ENCODE measurements at places on chromosomes 12 and 14.
A peak's percentile ranks its signal among the peaks of the same experiment; 100 is the strongest.

GRCh38 chr14:101598571-101599233 lies 37.4 kb downstream of the DIO3 start:
- DNase-seq, result no peak

DNA sequence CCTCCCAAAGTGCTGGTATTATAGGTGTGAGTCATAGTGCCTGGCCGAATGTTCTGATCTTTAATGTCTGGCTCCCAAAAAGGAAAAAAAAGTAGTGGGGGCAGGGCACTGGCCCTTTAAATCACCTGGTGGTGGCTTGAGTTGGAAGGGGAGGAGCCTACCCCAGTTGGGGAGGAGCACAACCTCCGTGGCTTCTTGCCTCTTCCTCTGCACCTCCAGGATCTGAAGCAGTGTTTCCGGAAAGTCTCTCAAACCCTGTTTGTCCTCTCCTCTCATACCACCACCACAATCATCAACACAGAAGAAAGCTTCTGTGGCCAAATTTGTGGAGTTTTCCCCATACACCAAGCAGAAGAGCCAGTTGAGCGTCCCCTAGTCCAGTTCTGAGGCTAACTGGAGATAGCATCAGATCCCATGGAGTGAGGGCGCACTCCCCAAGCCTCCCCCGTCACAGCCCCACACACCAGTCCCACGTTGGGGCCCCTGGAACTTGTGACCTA lies 24.3 kb upstream of the RCOR1 start:
- DNase-seq, result no peak

DNA sequence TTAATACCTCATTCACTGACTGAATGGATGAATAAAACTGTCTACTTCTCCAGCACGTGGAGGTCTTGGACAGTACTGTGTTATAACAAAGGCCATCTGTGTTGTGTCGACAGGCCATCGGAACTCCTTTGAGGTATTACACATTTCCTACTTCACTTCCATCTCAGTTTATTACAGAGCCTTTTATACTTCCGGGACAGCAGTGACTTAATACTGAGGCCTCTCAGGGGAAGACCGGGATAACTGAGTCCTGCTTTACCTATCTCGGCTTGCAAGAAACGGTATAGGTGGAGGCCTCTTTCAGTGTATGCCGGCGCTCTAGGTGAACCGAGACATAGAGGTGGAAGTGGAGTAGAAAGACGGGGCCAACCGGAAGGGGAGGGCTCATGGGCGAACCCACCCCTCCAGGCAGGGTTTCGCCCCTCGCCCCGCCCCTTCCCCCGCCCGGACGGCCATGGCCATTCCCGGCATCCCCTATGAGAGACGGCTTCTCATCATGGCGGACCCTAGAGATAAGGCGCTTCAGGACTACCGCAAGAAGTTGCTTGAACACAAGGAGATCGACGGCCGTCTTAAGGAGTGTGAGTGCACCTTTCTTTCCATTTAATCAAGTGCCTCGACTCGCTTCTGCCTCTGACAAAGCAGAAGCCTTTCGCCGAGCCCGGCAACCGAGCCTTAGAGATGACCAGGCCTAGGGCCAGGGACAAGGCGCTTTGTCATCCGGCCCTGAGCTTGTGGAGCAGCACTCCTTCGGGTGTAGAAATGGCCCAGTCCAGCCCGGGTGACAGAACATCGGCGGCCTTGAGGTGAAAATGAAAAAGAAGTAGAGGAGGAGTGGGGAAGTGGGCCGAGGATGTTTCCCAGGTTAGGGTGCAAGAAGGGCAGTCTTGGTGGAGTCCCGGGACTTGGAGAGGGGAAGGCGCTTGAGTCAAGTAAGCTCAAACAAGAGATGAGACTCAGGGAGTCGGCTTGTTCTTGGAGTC lies at the start of gene PSMC6:
Gene PSMC6, plus strand, starts transcription at position 477 of the 983 bp plus-strand sequence. Its CDS starts 20 bp downstream, at position 497.
- DNase-seq, result peak; percentile 86

GRCh38 chr12:19894803-19895202 lies 455.5 kb downstream of the AEBP2 start:
- no peak for DNase-seq

DNA sequence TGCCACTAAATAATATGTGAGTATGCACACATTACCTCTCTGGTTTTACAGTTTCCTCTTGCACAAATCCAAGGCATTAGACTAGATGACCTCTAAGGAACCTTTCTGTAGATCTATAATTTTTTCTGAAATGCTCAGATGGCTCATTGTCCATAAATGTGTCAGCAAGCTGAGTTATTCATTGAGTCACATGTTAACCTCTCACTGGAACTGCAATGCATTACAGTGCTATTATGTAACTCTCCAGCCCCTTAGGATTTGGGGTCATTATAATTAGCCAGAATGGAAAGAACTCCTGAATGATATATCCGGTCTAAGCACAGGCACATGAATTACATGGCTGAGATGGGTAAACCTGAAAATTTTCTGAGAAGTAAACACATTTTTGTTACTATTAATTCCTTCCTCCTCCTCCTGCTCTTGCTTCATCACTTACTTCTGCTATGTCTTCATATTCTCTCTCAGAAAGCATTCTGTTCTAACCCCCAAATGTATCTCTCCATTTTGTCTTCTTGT lies 20.3 kb upstream of the DRAM1 start:
- peak; percentile 60 for DNase-seq

DNA sequence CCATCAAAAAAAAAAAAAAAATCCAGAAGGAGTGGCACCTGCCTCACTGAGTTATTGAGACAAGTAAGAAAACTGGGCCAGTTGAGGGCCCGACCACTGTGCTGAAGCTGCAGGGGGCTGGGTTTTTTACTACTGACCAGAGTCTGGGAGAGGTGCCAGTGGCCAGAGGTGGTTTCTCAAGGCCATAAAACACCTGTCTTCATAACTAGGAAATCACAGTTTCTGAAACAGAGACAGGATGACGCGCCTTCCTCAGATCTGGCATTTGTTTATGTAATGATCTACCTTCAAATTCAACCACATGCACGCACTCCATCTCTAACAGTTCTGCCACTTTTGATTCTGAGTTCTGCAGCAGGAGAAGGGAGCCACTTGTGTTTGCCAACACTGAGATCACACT lies 12.7 kb downstream of the TSPAN11 start:
- no peak for DNase-seq

DNA sequence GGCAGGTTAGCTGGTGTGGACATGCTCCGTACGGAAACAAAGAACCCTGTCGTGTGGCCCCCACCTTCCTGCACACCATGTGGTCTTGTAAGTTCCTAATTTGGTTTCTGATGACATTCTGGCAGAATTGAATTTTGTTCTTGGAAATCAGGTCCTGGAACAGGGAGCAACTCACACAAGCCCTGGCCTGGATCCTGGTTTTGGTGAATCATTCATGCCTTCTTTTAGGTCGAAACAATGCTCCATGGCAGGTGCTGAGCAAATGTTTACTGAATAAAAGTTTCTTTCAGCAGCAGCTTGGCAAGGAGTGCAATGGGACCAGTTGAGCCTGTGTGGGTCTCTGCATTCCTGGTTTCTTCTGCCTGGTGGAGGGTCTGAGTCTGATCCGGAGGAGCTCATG lies 978.4 kb downstream of the BCL11B start:
- DNase-seq, result no peak

DNA sequence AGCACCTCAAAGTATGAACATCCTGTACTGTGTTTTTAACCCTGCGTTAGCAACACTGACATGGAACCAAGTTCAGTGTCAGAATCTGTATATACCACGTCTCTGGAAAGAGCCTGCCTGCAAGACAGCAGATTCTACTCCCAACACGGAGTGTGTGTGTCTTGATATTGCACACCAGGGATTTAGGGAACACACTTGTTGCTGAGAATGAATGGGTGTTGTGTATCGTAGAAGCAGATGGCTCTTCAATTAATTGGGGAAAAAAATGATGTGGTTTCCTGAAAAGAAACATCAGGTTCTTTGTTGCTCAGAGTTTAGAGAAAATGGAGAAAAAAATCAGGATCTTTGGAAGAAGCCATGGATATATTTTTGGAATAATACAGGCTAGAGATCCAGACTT lies 170.8 kb downstream of the EGLN3 start:
- DNase-seq, result no peak

- DNase-seq, result peak; percentile 24
Measured at GRCh38 chr12:28114488-28114887, 75.8 kb upstream of the CCDC91 start.

Measured in fibroblast of gingiva (primary cell).